ENCODE measurements at places on chromosomes 5 and 9.

DNA sequence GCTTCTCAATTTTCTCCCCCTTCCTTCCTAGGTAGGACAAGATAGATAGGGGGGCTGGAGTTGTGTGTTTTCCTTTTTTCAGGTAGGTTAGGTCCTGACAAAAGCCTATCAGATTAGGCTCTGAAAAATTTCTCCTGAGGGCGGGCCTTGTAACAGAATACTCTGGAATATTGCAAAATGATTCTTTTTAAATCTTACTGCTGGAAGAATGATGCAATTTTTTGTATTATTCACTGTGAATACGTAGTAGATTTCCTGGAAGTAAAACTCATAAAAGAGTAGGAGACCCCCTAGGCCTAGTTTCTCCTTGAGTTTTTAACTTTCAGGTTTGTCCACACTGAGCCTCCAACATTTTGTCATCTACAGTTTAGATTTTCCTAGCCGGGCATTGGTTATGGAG is 1701.8 kb downstream of the EFNA5 start:
- DNase-seq = no peak

DNA sequence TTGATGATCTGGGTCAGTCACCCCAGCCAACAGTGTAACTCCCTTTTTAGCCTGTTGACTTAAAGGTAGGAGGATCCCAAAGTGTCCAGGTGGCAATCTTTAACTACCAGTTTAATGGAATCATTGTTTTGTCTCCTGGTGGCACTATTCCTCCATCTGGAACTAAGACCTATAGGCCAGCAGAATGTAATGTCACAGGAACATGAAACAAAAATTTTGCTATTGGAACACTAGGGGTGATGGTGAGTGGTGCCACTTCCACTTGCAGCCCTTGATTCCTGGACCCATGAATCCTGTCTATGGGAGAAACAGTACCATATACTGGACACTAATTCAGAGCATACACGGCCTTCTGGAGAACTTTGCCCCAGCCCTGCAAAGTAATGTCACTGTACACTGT is 219.5 kb upstream of the RASA1 start:
- DNase-seq = no peak

DNA sequence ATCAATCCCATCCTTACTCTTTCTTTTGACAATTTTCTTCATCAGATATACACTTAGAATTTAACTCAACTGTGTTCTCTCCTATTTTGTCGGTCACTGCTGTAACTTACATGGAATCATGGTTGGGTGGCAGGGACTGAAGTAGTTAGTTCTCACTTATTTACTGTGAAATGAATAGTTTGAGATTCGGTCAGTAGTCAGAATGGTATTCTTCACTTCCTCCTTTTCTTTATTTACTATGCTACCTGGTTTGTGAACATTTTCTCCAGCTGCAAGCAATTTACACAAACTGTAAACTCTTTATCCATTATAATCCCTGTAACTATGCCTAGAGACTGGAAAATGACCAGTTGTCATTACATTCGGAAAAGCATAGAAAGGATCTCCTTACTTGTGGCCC is 41.5 kb upstream of the GDNF start:
- DNase-seq = no peak

GRCh38 chr9:70949239-70949638 is 172.2 kb downstream of the TRPM3 start:
- no peak for DNase-seq

- DNase-seq = no peak
These were observed 61.0 kb downstream of the SNX30 start for GRCh38 chr9:112811518-112811917.

- DNase-seq = no peak
These were observed 193.1 kb downstream of the PAX5 start for GRCh38 chr9:36840898-36841536.

GRCh38 chr5:179171816-179172745 is 111.9 kb downstream of the ZNF354C start:
- no peak for DNase-seq

- DNase-seq = no peak
These were observed 388.8 kb downstream of the KDM4C start for GRCh38 chr9:7146582-7146981.

DNA sequence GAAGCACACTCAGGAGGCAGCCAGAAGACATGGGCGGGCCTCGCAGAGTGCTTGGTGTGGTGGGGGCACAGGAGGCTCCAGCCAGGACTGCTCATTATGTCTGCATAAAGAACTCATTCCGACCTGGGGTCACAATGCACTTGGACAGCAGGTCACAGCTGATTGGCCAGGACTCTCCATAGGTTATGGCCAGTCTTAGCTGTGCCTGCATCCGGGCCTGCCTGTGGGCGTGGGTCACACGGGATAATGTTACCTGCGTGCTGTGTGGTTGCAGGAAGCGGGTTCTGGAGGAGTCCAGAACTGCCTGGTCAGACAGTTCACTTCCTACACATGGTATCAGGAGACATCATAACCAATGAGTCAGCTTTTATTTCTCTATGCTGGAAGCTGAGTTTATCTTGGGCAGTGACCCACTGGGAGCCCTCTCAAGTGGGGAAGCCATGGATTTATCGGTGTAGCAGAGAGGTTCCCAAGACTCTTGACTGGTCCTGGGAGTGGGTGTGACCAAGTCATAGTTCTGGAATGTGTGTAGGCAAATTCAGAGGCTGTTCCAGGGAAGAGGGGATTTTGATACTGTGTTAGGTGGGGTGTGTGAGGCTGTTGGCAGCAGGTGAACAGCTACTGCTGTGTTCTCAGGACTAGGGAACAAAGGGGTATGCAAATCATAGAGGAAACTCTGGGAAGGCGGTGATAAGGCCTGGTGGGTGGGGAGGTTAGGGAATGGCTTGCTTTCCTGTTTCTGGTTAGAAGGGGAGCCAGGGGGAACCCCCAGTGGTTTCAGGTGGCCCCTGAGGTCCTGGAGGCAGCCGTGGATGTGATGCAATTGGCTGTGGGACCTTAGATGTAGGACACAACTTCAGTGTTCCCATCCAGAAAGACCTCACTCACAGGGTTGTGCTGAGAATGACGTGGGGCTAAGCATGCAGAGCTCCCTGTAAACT is 51.3 kb downstream of the ARHGEF37 start:
- no peak for DNase-seq

DNA sequence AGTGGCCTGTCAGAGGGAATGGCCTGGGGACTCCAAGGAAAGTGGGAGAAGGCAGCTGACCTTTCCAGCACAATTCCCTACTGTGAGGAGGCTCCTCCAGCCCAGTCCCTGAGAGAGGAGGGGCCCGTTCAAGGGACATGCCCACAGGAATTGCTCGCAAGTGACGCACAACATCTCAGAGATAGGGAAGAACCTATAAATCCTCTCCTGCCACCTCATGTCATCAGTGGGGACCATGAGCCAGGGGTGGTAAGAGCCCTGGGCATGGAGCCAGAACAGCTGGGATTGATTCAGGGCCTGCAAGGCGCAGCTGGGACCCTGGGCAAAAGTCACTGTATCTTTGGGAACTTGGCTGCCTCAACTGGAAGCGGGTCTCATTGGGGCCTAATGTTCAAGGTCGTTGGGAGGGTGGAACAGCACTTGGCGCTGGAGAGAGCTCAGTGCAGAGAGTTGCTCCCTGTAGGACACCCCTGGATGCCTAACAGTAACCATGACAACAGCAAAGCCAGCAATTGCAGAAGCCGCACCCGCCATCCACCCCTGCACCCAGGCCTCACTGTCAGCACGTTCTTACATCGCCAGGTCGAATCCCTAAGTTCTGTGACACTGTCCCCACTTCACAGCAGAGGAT is 41.3 kb upstream of the ORM1 start:
- DNase-seq = no peak

DNA sequence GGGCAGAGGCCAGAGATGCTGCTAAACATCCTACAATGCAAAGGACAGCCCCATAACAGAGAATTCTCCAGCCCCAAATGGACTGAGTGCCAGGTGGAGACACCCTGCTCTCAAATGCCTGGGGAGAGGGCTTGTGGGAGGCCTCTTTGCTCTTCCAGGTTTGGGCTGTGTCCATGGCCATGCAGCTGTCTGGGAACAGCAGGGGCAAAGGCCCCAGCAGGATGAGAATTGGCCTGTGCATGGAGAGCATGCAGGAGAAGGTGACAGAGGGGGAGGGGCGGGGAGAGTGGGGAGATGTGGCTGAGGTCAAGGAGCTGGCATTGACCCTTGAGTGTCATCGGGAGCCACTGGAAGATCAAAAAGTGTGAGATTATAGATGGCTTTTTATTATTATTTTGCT is 111.5 kb upstream of the ERCC6L2 start:
- DNase-seq = no peak

DNA sequence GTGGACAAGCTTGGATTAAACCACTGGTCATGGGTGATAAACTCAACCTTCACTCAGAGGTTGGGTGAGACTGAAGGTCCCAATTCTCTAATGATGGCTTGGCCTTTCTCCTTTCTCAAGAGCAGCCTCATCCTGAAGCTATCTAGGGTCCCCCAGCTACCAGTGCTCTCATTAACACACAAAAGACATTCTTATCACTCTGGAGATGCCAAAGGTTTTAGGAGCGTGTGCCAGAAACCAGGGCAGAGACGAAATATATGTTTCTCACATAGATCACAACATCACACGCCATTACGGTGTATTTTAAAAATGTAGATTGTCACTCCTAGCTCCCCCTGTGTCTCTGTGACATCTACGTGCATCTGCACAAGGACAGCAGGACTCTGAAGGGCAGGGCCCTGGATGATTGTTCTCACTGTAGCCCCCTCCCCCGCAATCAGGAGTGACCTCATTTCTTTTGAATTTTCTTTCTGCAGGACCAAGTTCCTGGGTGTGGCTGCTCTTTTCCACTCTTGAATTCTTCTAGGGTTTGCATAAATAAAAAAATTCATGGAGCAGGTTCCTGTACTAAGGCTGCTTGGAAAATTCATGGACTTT is 311.3 kb downstream of the GADD45G start:
- DNase-seq = no peak

GRCh38 chr5:393846-394275 is 49.1 kb upstream of the EXOC3 start:
- no peak for DNase-seq

- no peak for DNase-seq
These were observed 21.6 kb downstream of the LNPEP start for GRCh38 chr5:96957254-96958049.

DNA sequence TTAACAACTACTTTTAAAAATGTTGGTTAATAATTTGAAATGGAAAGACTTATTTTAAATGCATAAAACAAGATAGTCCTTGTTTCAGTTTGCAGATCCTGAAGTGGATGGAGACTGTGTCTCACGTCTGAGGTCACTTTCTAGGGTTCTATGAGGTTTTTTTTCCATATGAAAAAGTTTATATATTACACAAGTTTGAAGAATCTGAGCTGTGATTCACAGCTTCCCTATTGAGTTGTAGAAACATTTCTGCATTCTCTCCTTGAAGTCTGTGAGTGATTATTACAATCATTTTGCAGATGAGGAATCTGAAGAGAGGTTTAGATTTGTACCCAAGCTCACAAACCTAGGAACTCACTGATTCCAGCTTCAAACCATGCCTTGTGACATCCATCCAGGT is 442.5 kb upstream of the KLF4 start:
- no peak for DNase-seq

GRCh38 chr5:71891856-71892255 is 172.8 kb downstream of the CARTPT start:
- DNase-seq = no peak

- DNase-seq = no peak
These were observed 234.3 kb downstream of the FANCC start for GRCh38 chr9:95083086-95083768.

DNA sequence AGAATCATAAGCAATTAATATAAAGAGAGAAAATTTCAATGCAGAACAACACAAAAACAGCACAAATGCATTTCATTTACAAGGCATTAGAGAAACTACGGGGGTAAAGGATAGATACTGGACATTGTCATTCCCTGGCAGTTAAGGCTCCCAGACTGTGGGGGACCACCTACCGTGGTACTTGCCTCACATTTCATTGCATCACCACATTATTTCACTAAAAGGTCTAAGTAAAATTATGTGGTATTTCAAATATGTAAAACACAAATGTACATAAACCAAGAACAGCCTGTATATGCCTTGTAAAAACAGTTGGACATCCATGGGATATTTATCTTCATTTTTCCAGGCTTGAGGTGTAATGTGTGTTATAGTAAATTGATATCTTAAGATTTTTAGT is 571.2 kb upstream of the ZNF462 start:
- DNase-seq = no peak

GRCh38 chr5:125452991-125453390 is 706.6 kb upstream of the ZNF608 start:
- DNase-seq = no peak

- DNase-seq = no peak
These were observed 114.6 kb downstream of the EHMT1 start for GRCh38 chr9:137733429-137733828.

DNA sequence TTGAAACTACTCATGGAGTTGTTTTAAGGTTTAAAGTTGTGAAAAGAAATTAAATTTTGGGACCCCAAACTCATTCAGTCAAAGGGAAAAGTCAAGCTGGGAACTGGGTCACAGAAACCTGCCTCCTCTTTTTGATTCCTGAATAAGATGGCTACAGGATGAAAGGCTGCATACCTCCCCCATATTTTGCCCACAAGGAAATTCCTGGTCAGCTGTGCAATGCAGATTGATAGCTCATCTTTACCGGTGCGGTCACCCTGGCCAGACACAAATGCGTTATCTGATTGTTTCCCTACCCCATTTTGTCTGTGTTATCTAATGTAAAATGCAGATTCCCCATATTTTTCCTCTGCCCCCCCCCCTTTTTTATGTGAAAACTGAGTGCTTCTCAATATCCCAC is 1.3 kb downstream of the HAVCR2 start:
- no peak for DNase-seq

DNA sequence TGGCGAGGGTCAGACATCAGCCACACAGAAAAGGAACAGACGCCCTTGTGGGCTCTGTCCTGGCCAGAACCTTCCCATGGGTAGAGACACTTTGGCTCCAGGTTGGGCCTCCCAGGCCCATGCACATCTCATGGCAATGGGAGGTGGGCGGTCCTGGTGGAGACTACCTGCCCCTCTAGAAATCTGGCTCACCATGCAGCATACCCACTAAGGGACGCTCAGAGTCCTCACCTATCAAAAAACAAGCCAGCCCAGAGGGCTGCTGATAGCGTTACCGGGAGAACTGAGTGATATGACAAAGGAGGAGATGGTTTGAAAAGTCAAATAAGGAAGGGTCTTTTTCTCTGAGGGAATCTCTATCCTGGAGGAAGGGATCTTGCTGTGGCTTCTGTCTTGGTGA is 62.1 kb downstream of the C5orf15 start:
- no peak for DNase-seq

All from stimulated activated CD4-positive, alpha-beta T cell treated with anti-CD3 and anti-CD28 coated beads, Interleukin-2, amount 100 ng/mL, for 4 hours (primary cell).